ENCODE measurements at places on chromosomes 4 and X. TPM values are rescaled to one million over a fixed set of nuclear protein-coding genes. Genes with fewer than 3 reads are reported as not detected.

Gene PALLD
- 250 TPM for total RNA-seq

DNA sequence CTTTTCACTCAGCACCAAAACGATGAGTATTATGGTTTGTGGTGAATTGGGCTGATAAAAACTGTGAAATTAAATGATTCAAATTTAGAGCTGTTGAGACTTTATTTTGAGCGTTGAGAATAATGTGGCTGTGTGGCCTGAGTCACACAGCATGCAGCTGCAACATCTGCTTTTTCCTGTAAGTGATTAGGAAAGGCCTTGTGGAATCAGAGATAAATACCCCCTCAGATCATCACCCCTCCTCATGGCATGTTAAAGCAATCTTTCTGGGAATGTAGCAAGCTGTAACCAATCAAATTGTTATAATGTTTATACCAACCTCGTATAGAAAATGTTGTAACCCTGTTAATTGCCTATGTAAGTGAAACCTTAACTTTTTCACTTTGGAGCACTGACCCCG is 90.0 kb upstream of the GRPR start:
- DNase-seq, result no peak

DNA sequence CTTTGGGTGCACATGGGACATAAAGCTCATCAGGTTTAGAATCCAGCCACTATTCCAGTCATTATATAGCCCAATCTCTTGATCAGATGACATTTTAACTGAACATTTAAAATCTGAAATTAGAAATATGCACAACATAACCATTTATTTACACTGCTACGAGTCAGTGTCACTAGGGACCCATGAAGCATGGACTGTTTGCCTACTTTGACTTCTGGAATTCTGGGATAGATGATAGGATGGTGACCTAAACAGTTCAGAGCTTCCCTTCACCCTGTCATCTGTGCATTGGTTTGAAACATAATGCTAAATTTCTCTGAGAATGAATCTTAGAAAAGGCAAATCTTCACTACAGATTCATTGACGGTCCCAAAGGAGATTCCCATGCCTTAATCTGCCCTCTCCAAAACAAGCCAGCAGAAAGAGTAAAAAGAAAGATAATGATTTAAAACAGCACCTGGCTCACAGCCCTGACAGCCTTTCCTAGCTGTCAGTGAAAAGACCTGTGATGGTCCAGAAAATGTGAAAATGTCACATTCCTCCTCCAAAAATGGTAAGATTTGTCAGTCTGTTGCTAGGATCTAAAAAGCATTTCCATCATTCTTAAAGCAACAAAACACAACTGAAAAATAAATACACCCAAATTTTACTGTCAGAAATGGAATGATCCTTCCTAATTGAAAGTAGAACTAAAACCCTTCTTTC is 18.9 kb upstream of the HERC3 start:
- DNase-seq, result no peak

GRCh38 chrX:54530357-54530900 is 410 bp downstream of the GNL3L start:
- DNase-seq, result no peak

GRCh38 chr4:79241846-79242245 is 84.0 kb downstream of the NAA11 start:
- no peak for DNase-seq

Measured in mucosa of gallbladder (tissue), 1 donor.